ENCODE measurements at places on chromosomes 7 and 10. TPM values are rescaled to one million over a fixed set of nuclear protein-coding genes. Genes with fewer than 3 reads are reported as not detected.
A peak's percentile ranks its signal among the peaks of the same experiment; 100 is the strongest.

GRCh38 chr7:30650421-30650808 lies 31.8 kb downstream of the CRHR2 start:
- no peak overlapping the region for H3K4me3 ChIP-seq
- no peaks in the 10 kb centered on the region for H3K36me3 ChIP-seq
- no peak overlapping the region for H3K27ac ChIP-seq

DNA sequence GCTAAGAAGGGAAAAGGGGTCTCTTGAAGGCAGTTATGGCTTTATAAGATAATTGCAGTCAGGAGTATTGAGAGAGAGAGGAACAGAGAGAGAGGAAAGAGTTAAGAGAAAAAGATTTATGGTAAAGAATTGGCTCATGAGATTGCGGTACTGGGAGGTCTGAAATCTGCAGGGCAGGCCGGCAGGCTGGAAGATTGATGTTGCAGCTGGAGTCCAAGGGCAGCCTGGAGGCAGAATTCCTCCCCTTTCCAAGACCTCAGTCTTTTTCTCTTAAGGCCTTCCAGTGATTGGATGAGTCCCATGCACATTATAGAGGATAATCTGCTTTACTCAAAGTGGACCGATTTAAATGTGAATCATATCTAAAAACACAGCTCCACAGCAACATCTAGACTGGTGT lies 68.4 kb downstream of the HACD1 start:
- H3K36me3 ChIP-seq, result no peaks in the 10 kb centered on the region
- no peaks in the 10 kb centered on the region for H3K4me1 ChIP-seq
- H3K4me3 ChIP-seq, result no peak overlapping the region
- H3K27ac ChIP-seq, result no peak overlapping the region
- DNase-seq, result no peak

DNA sequence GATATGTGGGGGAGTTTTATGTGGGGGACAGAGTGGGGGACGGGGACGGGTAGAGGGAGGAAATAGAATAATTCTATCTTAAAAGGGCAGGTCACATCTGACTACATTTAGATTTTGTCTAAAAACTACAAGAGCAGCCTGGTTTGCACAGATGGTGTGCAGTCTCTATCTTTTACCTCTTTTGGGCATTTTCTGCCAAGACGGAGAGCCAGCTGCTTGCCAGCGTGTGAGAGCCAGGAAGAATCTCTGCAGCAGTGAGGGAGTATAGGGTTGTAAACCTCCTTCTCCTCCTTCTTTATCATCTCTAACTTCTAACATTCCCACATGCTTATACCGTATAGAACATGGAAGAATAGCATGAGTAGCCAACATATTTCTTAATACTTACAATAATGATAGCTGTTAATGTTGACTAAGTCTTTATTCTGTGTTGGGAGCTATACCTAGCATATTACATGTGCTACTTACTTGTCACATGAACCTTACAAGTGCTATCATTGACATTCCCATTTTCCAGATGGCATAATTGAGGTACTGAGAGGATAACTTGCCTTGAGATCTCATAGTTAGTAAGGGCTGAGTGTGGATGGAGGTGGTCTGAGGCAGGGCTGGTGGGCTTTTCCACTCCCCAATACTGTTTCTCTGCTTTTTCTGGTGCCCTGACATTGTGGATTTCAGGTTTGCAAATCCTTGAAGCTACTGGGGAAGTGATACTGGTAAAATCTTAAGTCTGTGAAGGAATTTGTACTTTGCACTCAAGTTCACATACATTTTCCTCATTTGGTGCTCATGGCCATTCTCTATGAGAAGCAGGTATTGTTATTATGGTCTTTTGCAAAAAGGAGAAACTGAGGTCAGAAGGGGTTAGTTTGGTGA lies 1.1 kb downstream of the ENTPD1 start:
- no peaks in the 10 kb centered on the region for H3K4me1 ChIP-seq
- no peaks in the 10 kb centered on the region for H3K36me3 ChIP-seq
- peak overlapping the region; percentile 29 for H3K4me3 ChIP-seq
- no peaks in the 10 kb centered on the region for H3K27me3 ChIP-seq
- H3K27ac ChIP-seq, result peak overlapping the region; percentile 49

DNA sequence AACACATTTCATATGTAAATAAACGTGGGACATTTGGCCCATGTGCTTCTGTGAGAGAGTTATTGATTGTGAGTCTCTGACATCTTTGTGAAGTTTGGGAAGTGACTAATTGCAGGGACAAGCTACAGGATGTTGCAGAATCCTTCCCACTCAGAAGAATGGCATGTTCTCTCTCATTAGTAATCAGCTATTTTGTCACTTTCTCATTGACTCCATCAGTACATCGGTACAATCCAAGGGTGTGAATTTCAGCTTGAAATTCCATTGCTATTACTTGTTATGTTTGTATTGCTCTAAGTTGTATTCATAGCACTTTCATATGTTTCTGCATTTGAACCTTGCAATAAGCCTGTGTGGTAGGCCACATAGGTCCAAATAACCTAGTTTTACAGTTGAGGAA lies 100.0 kb upstream of the KCNMA1 start:
- no peak for DNase-seq
- H3K4me3 ChIP-seq, result no peak overlapping the region
- H3K36me3 ChIP-seq, result no peaks in the 10 kb centered on the region
- H3K27ac ChIP-seq, result no peak overlapping the region
- no peaks in the 10 kb centered on the region for H3K4me1 ChIP-seq

Gene ZNF727
- total RNA-seq, result 1.2 TPM

DNA sequence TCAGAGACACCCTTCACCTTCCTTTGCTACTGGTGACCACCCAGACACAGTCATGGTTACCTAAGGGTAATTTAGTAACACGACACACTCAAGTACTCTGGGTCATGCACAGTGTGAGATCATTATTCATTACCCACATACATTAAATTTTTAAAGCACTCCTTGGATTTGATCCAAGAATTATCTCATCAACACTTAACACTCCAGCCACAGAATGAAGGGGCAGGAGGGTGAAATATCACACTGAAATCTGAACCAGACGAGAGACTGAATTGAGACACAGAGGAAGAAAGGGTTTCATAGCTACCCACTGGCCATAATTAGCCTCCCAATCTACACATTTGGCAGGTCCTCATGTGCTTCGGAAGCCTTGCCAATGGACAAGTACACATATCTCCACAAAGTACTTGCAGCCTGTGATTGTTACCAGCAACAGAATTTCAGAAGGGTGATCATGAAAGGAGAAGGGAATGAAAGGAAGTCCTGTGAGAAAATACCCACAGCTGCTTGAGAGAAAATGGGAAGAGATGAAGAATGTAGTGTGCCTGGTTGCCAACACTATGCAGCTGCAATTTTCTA lies 189.3 kb downstream of the POLR1F start:
- no peaks in the 10 kb centered on the region for H3K27me3 ChIP-seq
- H3K36me3 ChIP-seq, result no peaks in the 10 kb centered on the region
- no peaks in the 10 kb centered on the region for H3K4me1 ChIP-seq

Gene FOXK1
- 30.8 TPM for total RNA-seq

Gene MSANTD7
- 12.2 TPM for total RNA-seq
